Left ventricle myocardium inferior (tissue), 1 donor: ENCODE measurements at places on chromosomes 16 and 17.

DNA sequence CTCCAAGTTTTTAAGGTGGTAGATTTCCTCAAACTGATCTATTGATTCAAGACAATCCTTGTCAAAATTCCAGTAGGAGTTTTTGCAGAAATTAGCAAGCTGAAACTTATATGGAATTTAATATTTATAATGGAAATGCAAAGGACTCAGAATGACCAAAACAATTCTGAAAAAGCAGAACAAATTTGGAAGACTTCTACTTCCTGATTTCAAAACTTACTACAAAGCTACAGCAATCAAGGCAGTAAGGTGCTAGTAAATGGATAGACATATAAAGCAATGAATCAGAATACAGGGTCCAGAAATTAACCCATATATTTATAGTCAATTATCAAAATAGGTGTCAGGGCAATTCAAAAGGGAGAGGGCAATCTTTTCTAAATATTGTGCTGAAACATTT is 11.8 kb upstream of the IL21R start:
- DNase-seq = no peak

GRCh38 chr16:183005-183404 is 2.7 kb downstream of the HBQ1 start:
- DNase-seq = no peak

DNA sequence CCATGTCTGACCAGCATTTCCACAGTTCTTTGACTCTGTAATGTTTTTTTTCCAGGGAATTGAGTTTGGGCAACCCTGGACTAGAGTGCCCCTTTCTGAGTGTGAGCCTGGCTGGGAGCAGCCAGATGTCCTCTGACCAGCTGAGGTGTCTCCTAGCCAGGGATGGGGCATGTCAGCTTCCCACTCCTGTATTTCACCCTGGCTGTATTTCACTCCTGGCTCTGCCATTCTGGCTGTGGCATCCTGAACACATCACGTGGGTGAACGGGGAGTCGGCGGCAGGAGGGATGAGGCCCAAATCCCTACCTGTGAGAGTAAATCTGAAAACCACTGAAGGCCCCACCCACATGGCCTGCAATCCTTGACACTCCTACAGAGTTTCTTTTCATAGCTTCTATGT is 31.3 kb downstream of the KDM8 start:
- DNase-seq = no peak

DNA sequence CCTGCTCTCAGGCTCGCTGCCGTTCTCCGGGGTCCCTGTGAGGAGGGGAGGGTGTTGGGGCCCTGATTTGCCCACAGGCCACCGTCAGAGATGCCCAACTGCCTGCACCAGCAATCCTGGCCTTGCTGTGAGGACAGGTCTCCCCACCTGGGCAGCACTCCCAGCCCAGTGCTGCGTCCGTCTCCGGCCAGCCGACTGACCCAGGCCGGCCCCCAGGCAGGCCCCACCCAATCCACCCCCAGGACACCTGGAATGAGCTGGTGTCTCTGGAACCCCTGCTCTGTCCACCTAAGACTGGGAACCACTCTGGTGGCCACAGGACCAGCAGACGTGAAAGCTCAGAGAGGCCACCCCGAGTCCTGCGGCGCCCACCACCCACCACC is 20.1 kb downstream of the PKD1 start:
- no peak for DNase-seq

GRCh38 chr17:57477522-57478362 is 221.4 kb downstream of the MSI2 start:
- DNase-seq = no peak

- DNase-seq = peak; percentile 18
Observed at GRCh38 chr16:4373356-4373908, 1.8 kb downstream of the VASN start.

GRCh38 chr16:23031508-23032098 is 117.6 kb downstream of the USP31 start:
- DNase-seq = no peak

DNA sequence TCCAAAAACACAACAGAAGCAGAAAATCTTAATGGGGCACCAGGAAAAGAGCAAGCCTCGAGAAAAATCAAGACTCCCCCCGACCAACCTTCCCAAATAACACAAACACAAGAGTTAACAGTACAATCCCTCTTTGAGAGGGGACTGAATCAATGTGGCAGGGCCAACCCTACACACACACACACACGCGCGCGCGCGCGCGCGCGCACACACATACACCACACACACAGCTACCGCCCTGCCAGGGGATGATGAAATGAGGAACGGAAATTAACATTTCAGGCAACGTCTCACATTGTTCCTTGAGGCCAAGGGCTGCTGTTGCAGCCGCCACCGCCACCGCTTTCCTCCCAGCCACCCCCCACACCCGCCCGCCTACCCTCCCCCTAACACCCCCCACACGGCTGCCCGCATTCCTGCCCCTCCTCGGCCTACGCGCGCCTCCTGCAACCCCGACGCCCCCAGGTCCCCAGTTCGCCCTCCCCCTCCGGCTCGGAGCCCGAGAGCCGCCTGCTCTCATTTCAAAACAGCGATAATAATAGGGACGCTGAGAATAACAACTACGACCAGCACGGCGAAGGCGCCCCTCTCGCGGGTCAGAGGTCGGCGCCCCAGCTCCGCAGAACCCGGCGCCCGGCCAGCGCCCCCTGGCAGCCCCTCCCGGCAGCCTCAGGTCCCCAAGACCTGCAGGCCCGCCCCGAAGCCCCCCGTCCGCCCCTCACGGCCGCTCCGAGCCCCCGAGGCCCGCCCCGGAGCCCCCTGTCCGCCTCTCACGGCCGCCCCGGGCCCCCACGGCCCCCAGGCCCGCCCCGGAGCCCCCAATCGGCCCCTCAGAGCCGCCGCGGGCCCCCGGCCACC is 1.1 kb downstream of the ANKRD11 start:
- DNase-seq = peak; percentile 76

- no peak for DNase-seq
Observed at GRCh38 chr16:50272687-50273381, 6.5 kb downstream of the ADCY7 start.

GRCh38 chr17:18016426-18016825 is 22.5 kb downstream of the ATPAF2 start:
- DNase-seq = no peak

- DNase-seq = no peak
Observed at GRCh38 chr17:76659928-76660655, 16.5 kb upstream of the ST6GALNAC1 start.

DNA sequence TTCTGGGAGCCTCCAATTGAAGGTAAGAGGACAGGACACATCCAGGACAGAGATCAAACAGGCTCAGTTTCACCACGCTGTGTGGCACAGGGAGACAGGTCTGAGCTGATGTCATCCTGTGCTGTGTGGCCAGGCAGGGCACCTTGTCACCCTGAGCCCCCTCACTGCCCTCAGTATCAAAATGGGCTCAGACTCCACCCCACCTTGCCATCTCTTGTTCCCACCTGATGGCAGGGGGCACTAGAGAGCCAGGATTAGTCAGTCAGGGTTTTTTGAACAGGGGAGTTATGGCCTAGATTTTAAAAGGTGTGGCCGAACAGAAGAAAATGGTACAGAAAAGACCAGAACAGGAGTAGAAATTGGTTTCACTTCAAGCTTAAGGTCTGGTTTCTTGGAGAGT is 2.6 kb downstream of the KAT2A start:
- DNase-seq = no peak
